GDM1 (cell line): ENCODE measurements at places on chromosomes 1 and 21.

GRCh38 chr1:88612292-88612691, 71.8 kb upstream of the PKN2 start:
- no peak for DNase-seq

DNA sequence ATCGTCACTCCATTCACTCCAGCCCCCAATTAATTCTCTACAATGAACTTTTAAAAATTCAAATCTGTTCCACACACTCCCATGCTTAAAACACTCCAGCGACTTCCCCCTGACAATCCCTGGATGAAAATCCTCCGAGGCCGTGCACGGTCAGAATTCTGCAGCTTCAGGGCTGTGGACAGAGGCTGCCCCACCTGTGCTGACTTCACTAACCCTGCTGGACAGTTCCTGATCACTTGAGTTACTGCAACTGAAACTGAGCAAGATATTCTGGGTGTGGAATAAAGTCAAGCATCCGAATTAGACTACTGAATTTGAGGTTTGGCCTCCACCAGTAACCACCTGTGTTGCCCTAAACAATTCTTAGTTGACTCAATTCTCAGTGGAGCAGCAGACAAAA, 1.0 kb upstream of the JAK1 start:
- no peak for DNase-seq

DNA sequence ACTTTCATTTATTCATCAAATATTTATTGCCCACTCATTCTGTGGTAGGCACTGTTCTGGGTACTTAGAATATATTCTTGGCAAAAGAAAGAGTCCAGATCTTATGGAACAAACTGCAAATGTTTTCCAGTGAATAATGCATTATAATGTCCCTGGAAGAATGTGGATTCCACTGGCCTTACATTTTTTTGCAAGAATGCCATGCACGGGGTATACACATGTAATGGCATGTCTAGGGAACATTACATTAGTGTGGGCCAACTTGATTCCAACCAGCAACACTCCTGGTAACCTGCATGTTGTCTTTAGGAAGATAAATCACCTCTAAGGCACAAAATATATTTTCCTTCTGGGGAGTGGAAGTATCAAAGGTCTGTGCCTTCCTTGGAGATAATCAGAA, 33.0 kb upstream of the IFI44L start:
- no peak for DNase-seq

- no peak for DNase-seq
Observed at GRCh38 chr1:24972221-24972914, 42.3 kb upstream of the RUNX3 start.

GRCh38 chr1:169094897-169095569, 11.5 kb upstream of the ATP1B1 start:
- DNase-seq: no peak

DNA sequence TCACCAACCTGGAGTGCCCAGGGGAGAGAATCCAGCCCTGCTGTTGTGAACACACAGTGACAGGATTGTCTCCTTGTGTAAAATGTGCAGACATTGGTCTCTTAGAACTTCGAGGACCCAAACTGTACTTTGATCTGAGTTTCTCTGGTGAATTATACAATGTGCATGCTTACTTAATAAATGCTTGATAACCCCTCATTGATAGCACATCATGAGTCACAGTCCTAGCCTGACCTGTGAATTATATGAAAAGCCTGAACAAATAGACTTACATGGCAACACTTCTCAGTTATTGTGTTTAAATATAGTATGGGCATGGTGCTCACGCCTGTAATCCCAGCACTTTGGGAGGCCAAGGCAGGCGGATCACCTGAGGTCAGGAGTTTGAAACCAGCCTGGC, 22.6 kb downstream of the IFNGR2 start:
- DNase-seq: no peak

DNA sequence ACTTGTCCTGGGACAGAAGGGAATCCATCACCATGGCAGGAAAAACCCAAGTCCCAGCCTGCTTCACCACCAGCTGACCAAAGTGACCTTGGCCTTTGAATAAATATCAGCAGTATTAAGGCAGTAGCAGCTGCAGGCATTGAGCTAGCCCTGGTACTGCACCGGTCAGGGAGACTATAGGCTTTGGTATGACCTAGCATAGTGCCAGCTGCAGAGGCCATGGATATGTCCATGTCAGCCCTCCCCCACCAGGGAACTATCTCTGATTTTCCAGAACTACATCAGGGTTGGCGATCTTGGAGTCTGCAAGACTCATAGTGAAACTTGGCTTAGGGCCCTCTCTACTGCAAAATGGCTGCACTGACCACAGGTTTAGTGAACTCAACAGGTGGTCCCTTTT, 49.2 kb upstream of the FAM20B start:
- DNase-seq: no peak

DNA sequence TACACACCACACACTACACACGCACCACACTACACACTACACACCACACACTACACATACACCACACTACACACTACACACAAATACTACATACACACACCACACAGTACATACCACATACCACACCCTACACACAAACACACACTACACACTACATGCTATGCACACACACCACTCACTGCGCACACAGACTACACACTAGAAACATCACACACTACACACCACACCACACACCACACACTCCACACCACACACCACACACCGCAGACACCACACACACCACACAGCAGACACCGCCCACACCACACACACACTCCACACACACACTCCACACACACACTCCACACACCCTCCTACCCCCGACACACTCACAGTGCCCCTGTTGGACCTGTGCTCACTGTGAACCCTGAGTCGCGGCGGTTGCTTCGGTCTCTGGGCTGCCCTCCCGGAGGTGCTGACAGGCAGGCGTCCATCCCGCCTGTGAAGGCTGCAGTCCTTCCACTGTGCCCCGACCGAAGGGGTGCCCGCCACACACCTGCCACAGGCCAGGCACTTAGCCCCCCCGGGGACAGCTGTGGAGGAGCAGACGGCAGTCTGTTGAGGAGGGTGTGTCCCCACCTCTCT, 21.4 kb downstream of the TFF3 start:
- no peak for DNase-seq

GRCh38 chr1:218743861-218744505, 398.8 kb downstream of the TGFB2 start:
- no peak for DNase-seq

- DNase-seq: no peak
Observed at GRCh38 chr1:205128050-205128449, 6.3 kb upstream of the RBBP5 start.

- no peak for DNase-seq
Observed at GRCh38 chr21:43989401-43989800, 22.7 kb upstream of the TRAPPC10 start.
